ENCODE measurements at places on chromosomes 7 and 10. TPM values are rescaled to one million over a fixed set of nuclear protein-coding genes. Genes with fewer than 3 reads are reported as not detected.

- no peak overlapping the region for H3K4me3 ChIP-seq
- no peaks in the 10 kb centered on the region for H3K4me1 ChIP-seq
- no peaks in the 10 kb centered on the region for H3K36me3 ChIP-seq
Measured at GRCh38 chr10:88458209-88458608, 124.9 kb downstream of the RNLS start.

The LRRTM3 gene
- total RNA-seq: not detected

- H3K27me3 ChIP-seq: peaks cover 12% of the 10 kb centered on the region
- H3K27ac ChIP-seq: no peak overlapping the region
- H3K36me3 ChIP-seq: no peaks in the 10 kb centered on the region
- no peak overlapping the region for H3K4me3 ChIP-seq
Measured at GRCh38 chr10:1301143-1301542, 245.0 kb downstream of the WDR37 start.

- peak overlapping the region; percentile 81 for H3K4me3 ChIP-seq
- DNase-seq: no peak
- peaks cover 37% of the 10 kb centered on the region for H3K36me3 ChIP-seq
- H3K27ac ChIP-seq: peak overlapping the region; percentile 97
- peaks cover 77% of the 10 kb centered on the region for H3K4me1 ChIP-seq
Measured at GRCh38 chr7:150564566-150564965, 2.6 kb upstream of the GIMAP4 start.

The KCP gene
- not detected for total RNA-seq

GRCh38 chr10:5198386-5198785 is 1.7 kb downstream of the AKR1C4 start:
- H3K36me3 ChIP-seq: no peaks in the 10 kb centered on the region
- H3K27me3 ChIP-seq: peaks cover 7% of the 10 kb centered on the region
- no peak overlapping the region for H3K27ac ChIP-seq
- DNase-seq: no peak
- H3K4me3 ChIP-seq: no peak overlapping the region

The IFIT2 gene
- total RNA-seq: 36.0 TPM

DNA sequence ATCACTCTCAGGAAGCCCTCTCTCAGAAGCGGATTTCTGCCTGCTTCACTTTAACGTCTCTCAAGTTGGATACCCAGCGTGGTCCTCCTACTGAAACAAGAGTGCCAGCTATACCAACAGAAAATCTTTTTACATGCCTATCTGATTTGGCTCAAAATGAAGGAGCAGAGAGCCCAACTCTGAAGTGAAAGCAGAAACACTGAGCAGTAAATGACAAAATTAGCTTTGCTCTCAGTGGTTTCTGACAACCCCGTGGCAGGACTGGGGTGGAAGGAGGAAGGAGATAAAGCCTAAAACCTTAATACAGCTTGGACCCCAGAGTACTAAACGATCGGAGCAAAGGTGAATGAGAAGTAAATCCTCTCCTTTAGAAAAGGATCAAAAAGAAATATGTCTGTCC is 25.1 kb upstream of the GPR37 start:
- DNase-seq: no peak
- H3K4me3 ChIP-seq: no peak overlapping the region
- H3K27ac ChIP-seq: no peak overlapping the region
- no peaks in the 10 kb centered on the region for H3K4me1 ChIP-seq
- no peaks in the 10 kb centered on the region for H3K36me3 ChIP-seq

DNA sequence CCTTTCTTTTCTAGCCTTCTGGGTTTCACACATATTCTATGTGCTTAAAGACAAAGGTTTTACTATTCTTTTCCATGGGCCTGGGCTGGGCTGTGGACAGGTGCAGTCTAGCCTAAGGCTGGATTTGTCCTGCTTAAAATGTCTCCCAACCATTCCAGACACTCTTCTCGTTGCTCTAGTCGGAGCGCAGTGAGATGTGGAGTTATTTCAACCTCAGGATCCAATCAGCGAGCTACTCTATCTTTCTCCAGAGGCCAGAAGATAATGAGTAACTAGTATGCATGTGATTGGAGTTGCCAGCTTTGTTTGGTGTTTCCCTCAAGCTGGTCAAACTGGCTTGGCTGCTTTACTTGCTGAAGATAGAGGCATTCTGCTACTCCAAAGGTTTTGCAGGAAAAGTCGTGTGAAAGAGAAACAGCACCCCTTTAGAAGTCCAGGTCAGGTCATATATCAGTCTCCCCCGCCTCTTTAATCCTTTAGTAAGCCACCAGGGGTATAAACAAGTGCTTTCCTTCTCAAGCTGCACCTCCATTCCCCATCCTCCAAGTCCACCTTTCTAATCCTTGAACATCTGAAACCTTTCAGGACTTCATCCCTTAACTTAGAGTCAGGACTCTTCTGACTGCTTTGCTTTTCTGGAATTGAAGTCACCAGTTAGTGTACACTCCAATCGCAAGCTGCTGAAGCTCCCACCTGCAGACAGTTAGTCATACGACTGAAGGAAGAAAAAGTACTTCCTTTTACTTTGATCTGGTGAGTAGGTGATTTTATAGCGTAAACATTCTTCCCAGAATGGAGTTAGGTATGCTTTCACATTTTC is 78.8 kb downstream of the DNMBP start:
- no peak overlapping the region for H3K27ac ChIP-seq
- peaks cover 23% of the 10 kb centered on the region for H3K4me1 ChIP-seq
- DNase-seq: no peak

DNA sequence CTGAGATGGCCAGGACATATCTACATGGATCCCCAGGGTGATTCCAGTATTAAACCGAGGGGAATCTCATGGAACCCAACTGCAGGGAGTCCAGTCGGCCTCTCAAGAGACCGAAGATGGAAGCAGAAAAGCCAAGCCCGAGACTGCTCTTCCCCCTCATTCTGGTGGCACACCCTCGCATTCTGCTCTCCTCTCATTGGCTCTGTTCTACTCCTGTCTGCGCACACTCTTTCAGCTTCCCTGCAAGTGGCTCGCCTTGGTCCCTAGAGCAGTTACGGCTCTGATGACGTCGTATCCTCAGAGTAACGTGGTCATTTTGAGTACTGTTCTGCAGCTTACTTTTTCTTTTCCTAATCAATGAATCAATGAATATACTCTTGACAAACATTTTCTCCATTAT is 72.6 kb upstream of the RHEB start:
- no peaks in the 10 kb centered on the region for H3K27me3 ChIP-seq
- H3K4me1 ChIP-seq: no peaks in the 10 kb centered on the region
- no peak overlapping the region for H3K27ac ChIP-seq
- H3K36me3 ChIP-seq: no peaks in the 10 kb centered on the region
- no peak overlapping the region for H3K4me3 ChIP-seq

DNA sequence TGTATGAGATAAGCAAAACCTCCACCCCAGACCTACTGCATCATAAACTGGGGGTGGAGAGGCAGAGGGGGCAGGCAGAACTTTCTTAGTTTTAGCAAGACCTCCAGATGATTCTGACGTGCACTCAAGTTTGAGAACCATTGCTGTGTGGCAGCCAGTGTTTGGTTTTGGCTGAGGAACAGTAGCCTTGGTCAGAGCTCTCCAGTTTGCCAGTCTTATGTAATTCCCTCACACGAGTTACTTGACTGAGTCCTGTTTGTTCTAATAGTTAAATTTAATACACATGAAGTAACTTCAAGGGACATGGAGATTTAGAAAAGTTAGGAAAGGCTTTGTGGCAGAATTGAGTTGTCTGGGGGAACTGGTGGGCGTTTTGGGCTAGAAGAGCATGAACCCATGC is 38.5 kb downstream of the GARS1 start:
- no peak overlapping the region for H3K27ac ChIP-seq
- no peak overlapping the region for H3K4me3 ChIP-seq
- no peaks in the 10 kb centered on the region for H3K27me3 ChIP-seq
- no peaks in the 10 kb centered on the region for H3K4me1 ChIP-seq

The VIM gene
- total RNA-seq: 211 TPM

DNA sequence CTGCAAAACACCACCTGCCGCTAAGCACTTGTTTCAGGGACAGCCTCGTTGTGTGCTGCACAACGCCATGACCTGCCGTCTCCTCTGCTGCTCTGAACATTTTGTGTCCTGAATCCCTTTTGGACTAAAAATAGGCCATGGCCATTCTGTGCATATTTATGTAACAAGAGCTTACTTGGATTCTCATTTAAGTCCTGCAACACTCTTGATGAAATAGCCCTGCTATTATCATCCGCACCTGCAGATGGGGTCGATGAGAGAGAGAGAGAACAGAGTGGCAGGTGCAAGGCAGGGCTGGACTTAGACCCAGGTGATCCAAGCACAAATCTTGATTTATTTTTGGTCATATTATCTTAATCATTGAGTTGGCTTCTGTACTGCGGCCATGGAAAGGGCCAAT is 121.2 kb upstream of the PRKCQ start:
- DNase-seq: peak; percentile 2
- H3K4me1 ChIP-seq: no peaks in the 10 kb centered on the region
- no peaks in the 10 kb centered on the region for H3K36me3 ChIP-seq
- H3K4me3 ChIP-seq: no peak overlapping the region

The HPSE2 gene
- not detected for total RNA-seq

DNA sequence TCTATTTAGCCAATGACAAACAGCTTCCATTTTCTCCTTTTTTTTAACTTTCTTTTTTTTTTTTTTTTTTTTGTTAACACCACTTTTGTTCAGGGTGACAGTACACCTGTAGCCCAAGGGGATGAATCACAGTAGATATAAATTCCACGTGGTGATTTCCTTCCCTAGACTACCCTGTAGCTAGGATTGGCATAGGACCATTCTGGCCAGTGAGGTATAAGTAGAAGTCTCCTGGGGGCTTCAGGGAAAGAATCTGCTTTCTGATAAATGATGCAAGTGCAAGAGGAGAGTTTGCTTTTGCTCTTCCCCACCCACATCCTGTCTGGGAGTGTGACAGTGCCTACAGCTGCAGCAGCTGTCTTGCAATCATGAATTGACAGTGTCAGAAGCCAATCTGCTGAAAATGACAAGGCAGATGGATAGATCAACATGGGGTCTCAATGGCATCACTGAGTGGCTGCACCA is 63.2 kb upstream of the TOMM7 start:
- peak; percentile 74 for DNase-seq
- peaks cover 53% of the 10 kb centered on the region for H3K4me1 ChIP-seq
- H3K27me3 ChIP-seq: no peaks in the 10 kb centered on the region
- H3K4me3 ChIP-seq: peak overlapping the region; percentile 83
- peak overlapping the region; percentile 99 for H3K27ac ChIP-seq

- H3K36me3 ChIP-seq: no peaks in the 10 kb centered on the region
- H3K4me3 ChIP-seq: no peak overlapping the region
- H3K4me1 ChIP-seq: no peaks in the 10 kb centered on the region
- H3K27ac ChIP-seq: no peak overlapping the region
- H3K27me3 ChIP-seq: no peaks in the 10 kb centered on the region
- no peak for DNase-seq
Measured at GRCh38 chr10:84668186-84668763, 339.9 kb downstream of the CCSER2 start.

The WDR86 gene
- 0.53 TPM for total RNA-seq

DNA sequence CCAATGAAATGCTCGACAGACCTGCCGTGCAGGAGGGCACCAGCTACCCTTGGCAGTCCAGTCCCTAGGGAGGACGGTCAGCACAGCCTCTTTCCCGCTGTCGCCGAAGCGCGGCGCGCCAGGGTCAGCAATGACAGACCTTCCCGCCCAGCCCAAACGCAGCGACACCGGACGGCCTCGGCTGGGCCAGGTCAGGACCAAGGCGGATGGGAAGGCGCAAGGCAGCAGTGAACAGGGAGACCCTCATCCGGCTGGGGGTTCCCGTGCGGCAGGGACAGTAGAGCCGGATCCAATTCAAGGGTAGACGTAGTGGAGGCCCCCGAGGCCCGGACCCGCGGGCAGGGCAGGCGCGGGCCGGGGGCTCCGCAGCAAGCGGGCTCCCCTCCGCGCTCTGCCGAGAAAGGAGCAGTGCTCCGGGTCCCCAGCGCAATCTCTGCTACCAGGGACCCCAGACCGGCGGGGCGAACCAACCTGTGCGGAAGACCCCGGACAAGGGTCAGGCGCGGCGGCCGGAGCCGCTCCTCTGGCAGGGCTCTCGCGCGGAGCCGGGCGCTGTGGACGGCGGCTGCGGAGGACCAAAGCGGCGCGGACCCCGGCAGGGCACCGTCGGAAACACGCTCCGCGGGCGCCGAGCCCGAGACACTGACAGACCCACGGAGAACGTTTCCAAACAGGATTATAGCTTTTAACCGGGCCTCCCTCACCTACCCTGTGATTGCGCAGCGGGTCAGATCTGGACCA is at the start of gene SEC31B:
SEC31B (minus strand) TSS at position 551 of the 741 bp plus-strand sequence. CDS start 2,909 bp downstream, outside the sequence.
- H3K27ac ChIP-seq: peak within 1 kb of the TSS; percentile 36
- H3K36me3 ChIP-seq: peaks cover 8% of the 10 kb centered on the region
- peaks cover 33% of the 10 kb centered on the region for H3K4me1 ChIP-seq
- DNase-seq: no peak
- H3K4me3 ChIP-seq: peak within 1 kb of the TSS; percentile 58

GRCh38 chr10:97150616-97151015 is 35.1 kb downstream of the SLIT1 start:
- H3K4me1 ChIP-seq: no peaks in the 10 kb centered on the region
- no peak overlapping the region for H3K4me3 ChIP-seq
- H3K36me3 ChIP-seq: no peaks in the 10 kb centered on the region
- H3K27ac ChIP-seq: no peak overlapping the region
- no peak for DNase-seq
